Natural killer cell (primary cell): ENCODE measurements at places on chromosomes 2 and 18. TPM values are rescaled to one million over a fixed set of nuclear protein-coding genes. Genes with fewer than 3 reads are reported as not detected.

The EGR4 gene
- 0.28 TPM for total RNA-seq

DNA sequence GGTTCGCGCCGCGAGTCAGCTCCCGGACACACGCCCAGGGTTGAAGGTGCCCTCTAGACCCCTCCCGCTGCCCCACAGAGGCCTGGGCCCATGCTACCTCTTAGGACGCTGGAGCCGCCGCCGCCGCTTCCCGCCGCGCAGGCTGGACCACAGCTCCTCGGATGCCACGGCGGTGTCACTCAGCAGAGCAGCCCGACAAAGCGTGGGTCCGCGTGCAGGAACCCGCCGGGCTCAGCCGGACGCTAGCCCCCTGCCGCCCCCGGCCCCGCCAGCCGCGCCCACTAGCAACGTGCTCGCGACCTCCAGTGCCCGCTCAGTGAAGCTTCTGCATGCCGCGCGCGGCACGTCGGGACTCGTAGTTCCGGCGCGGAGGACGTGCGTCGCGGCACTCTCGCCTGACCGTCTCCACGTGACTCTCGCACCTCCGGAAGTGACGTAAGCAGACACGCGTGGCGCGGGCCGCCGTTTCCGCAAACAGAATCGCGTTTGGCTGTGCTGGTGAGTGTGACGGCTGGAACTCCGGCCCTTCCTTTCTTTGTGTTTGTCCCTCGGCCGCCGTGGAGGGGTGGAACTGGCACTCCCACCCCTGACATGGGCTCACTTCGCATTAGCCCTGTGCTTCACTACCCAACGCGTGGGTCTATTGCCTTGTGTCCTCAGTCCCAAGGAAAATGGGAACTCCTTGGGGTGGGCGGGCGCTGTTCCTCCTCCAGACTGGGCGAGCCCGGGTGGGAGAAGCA lies at the start of the genes FAM210A and RNMT:
Gene FAM210A, minus strand, starts transcription at position 327 of the 740 bp plus-strand sequence. CDS start 44,481 bp downstream, outside the sequence.
Gene RNMT, plus strand, starts transcription at position 442 of the 740 bp plus-strand sequence. CDS start 4,845 bp downstream, outside the sequence.
- DNase-seq: peak; percentile 89

The RAPH1 gene
- total RNA-seq: 3.6 TPM

- no peak for DNase-seq
These were observed 1.4 kb upstream of the ZNF638 start for GRCh38 chr2:71330155-71330554.

- DNase-seq: no peak
These were observed 198.7 kb downstream of the MYCN start for GRCh38 chr2:16138811-16139662.

DNA sequence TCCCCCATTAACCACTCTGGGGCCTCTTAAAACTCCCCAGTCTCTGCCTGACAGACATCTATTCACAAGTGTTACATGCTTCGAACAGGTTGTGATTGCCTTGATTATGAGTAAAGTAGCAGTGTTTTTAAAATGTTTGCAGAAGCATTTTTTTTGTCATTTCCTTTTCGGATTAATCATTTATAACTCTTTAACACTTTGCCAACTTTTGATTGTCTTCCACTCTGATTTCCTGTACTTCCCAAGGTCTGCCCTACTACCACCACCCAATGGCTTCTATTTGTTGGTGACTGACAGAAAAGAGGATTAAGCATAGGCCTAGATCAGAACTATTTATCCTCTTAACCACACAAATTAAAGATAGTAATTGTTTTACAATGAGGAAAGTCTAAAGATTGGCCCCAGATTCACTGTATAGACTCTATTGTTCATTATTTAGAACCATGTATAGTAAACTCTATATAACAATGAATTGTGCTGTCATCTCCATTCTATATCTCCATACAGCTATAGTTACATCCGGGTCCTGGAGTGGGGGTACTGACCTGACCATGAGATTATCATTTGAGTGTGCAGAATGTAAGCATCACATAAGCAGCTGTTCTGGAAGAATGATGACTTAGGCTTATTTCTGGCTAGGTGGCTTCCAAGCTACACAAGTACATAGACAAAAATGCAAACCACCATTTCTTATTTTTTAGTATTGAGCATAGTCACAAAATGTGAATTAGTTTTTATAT lies 110.3 kb upstream of the RBMS1 start:
- no peak for DNase-seq

The PRR30 gene
- total RNA-seq: not detected

The IL1R1 gene
- 0.45 TPM for total RNA-seq

- DNase-seq: no peak
These were observed 167.3 kb upstream of the GLI2 start for GRCh38 chr2:120568089-120568974.

DNA sequence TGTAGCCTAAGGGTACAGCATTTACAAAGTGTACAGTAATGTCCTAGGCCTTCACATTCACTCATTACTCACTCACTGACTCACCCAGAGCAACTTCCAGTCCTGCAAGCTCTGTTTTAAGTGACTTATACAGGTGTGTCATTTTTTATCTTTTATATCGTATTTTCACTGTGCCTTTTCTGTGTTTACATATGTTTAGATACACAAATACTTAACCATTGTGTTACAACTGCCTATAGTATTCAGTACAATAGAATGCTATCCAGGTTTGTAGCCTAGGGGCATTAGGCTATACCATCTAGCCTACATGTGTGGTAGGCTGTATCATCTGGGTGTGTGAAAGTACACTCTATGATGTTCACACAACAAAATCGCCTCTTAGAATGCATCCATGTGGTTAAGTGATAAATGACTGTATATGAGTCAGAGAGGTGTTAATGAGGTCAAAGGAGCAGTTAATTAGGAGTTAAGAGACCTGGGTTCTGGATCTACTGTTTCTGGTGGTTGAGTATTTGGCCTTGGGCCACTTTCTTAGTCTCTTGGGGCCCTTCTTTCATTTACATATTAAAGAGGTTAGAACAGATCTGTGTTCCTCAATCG lies 149.1 kb downstream of the GREB1L start:
- no peak for DNase-seq

DNA sequence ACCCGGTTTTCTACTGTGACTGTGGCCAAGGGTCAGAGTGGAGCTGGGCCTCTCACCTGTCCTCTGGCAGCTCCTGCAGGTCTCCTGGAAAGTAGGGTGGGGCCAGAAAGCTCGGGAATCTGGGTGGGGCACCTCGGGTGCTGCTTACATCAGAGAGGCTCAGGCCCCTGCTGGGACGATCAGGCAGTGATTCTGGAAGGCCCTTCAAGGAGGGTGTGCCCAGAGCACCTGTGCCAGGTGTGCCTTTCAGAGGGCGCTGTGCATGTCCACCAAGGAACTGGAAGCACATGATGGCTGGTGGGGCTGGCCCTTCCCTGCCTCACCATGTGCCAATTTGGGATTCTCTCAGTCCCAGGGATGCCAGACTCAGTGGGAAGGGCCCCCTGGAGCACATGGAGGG lies 44.0 kb downstream of the ATP6V1C2 start:
- no peak for DNase-seq
